ENCODE measurements at places on chromosomes 6 and 20.
A peak's percentile ranks its signal among the peaks of the same experiment; 100 is the strongest.

DNA sequence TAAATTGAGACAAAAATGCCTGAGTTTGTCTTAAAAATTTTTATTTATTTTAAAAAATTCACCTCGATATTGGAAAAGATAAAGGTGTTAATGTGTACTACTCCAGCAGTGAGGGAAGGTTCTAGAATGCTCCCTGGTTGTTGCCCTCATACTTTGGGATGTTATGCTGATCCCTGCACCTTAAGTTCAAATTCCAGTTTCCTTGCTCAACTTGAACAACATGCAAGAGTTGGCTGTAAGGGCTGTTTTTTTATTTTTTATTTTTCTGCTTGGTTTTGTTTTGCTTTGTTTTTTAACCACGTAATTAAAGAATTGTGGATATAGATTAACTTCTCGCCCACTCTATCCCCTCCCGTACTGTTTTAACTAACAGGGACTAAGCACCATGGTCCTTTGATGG, 158.7 kb upstream of the CITED2 start:
- DNase-seq = no peak

DNA sequence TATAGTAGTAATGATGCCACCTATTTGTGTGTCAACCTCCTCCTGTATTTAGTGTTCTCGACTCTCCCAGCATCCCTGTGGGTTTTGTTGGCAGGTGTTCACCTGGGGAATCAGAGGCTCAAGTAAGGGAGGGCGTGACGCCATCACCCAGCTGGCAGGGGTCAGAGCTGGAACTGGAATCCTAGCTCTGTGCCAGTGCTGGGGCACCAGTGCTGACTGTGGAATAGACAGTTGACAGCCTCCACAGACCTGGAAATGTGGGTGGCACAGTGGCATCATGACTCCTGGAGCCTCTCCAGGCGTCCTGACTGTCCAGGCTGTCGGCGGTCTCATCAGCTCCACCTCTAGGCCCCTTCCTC, 102.8 kb downstream of the SYCP2 start:
- DNase-seq = no peak

DNA sequence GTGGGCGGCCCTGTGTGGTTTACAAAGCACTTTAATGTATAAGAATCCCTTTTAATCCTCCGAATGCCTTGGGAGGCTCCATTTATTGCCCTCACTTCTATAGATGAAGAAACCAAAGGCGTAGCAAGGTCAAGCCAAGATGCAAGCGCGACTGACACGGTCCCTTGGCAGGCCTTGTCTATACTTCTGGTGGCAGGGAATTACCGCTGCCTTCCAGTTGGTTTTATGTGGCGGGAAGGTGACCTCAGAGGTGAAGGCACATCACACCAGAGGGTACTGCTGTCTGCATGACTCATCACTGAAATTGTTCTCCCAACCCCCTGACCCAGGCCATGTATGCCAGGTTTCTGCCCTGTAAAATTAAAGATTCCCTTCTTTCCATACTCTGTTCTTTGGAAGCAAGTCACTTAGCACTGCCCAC, 36.1 kb upstream of the NAA20 start:
- no peak for DNase-seq

DNA sequence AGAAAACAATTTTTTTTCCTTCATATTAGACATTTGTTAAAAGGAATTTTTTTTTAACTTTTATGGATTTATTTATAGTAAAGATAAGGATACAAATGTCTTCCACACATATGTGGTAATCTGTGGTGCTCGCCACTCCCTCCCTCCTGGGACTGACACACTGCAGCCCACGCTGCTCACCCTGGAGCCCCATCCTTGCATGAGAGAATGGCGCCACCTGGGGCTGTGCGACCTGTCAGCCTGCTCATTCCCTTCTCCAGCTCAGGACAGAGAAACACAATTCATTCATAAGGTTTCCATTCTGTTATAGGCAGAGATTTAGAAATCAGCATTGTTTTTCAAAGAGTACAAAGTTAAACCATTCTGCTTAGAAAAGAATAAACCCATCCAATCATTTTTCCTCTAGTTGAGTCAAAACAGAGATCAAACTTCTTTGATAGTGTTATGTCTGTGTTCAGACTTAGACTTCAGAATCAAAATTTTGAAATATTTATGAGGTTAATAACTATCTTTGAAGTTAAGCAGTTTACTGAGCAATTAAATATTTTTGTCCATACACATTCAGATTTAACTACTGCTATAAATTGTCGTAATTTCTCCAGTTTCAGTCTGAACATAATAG, 42.8 kb upstream of the DYNLRB1 start:
- peak; percentile 29 for DNase-seq

DNA sequence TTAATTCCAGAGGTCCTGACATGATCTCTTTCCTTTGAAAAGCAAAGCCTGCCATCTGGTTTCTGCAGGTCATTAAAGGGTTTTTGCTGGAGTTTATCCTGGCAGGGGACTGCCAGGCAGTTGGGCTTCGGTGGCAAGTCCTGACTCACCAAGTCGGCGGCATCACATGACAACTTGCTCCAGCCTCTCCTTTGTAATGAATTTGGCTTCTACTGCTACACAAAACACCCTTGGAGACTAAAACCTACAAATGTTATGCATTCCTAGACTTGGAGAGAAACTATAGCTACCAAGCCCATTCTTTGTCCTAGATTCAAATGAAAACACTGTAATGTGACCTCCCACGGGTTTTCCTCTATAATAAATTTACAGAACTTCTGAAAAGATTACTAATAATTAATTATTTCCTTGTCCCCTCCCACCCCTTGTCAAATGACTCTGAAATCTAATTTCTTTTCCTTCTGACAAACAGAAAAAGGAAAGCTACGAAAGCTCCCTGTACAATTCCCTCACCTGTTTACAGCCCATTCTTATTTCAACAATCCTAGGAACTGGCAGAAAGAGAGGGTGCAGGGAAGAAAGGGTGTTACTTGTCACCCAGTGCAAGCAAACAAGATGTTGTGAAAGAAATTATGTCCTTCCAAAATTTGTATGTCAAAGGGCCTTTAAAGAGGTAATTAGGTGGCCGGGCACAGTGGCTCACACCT, 62.9 kb downstream of the QRSL1 start:
- no peak for DNase-seq

Data from stimulated activated CD4-positive, alpha-beta T cell treated with anti-CD3 and anti-CD28 coated beads, Interleukin-4, amount 100 ng/mL, for 1 hour (primary cell).